ENCODE measurements at places on chromosomes 13 and 19. TPM values are rescaled to one million over a fixed set of nuclear protein-coding genes. Genes with fewer than 3 reads are reported as not detected.

Gene SELENOV
- total RNA-seq, result not detected

GRCh38 chr13:98970330-98970729, 7.5 kb downstream of the DOCK9 start:
- no peak for DNase-seq

DNA sequence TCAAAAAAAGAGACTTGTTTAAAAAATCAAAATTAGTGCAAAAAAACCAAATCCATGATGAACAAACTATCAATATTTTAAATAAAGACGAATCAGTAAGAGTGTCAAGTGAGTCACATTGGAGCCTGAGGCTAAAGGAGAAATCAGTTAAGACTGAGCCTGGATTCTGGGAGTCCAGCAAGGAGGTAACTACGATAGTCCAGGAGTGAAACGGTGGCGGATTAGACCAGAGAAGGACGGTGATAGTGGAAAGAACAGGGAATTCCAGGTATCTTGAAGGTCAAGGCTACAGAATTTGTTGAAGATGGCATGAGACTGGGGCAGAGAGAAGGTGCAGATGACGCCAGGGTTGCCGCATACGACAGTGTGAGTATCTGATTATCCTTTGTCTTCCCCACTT, 7.0 kb upstream of the NPAS1 start:
- DNase-seq, result no peak

- no peak for DNase-seq
These were observed 370.2 kb downstream of the KCTD12 start for GRCh38 chr13:76516013-76516412.

DNA sequence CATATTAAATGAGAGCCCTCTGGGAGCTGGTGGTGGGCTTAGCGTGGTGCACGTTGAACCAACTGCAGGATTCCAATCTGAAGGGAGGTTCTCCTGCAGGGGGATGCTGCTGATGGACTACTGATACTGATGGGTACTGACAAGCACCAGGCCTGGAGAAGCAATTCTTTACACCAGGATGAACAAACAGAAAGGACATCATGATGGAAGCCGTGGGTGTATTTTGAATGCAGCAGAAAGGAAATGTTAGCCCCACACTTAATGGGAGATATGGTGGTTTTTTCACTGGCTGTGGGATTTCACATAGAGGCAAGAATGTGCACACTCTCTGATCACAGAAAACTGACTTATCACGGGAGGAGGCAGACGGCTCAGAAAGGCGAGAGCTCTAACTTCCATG, 299.7 kb downstream of the TEX29 start:
- no peak for DNase-seq
